ENCODE measurements at places on chromosomes 4 and X.

- H3K27ac ChIP-seq, result no peak overlapping the region
- no peaks in the 10 kb centered on the region for H3K36me3 ChIP-seq
- H3K27me3 ChIP-seq, result no peaks in the 10 kb centered on the region
- no peak overlapping the region for H3K4me3 ChIP-seq
Observed at GRCh38 chr4:122038896-122039295, 87.0 kb upstream of the TRPC3 start.

- H3K27ac ChIP-seq, result no peak overlapping the region
- peaks cover 7% of the 10 kb centered on the region for H3K4me1 ChIP-seq
- no peaks in the 10 kb centered on the region for H3K27me3 ChIP-seq
- DNase-seq, result no peak
- no peaks in the 10 kb centered on the region for H3K36me3 ChIP-seq
Observed at GRCh38 chr4:168811207-168811606, 198.8 kb downstream of the CBR4 start.

DNA sequence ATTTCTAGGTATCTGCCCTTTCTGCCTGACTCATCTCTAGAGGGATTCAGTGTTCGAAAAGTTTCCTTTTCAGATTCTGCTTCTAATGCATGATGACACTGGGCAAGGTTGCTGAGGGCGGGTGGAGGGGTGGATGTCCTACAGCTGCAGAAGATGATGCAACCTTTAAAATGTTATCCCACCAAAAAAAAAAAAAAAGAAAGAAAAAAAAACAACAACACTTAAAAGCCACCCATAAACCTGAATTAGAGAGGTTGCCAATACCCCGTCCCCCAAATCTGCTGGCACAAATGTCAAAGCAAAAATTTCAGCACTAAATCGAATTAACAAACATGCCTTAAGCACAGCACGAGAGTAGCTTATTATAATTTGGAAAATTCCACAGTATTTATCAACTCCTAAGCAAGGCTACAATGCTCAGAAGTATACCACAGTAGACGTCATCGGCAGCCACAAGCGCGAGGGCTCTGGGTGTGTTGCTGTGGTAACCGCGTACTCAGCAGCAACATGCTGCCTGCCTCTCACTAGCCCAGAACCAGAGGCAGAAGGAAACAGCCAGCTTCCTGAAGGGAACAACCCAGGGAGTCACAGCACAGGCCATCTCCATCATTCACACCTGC, 167.5 kb upstream of the MAP3K15 start:
- peaks cover 44% of the 10 kb centered on the region for H3K36me3 ChIP-seq
- no peaks in the 10 kb centered on the region for H3K27me3 ChIP-seq

DNA sequence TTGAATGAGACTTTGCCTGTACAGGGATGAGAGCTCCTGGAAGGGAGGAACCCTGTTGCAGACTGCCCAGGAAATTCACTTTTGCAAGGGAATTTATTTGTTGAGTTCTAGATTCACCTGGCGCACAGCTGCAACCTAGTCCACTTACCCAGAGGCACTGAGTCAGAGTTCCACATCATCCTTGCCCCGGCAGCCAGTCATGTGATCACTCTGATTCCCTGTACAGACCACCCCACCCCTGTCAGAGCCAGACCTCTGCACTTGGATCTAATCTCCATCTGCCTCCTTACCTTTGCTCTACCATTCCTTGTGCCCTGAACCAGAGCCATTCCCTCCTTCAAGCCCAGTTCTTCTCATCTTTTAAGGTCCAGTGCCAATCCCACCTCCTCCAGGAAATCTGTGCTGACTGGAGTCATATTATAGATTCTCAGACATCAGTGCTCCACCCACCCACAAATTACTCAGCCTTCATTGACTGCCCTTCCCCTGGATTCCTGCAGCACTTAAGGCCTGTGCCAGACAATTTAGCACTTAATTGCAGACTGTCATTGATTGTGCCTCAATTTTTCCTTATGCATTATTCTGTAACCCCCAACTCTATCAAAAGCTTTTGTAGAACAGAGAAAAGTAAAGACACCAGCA, 84.1 kb upstream of the MAGEA4 start:
- H3K4me1 ChIP-seq, result no peaks in the 10 kb centered on the region
- no peaks in the 10 kb centered on the region for H3K36me3 ChIP-seq
- H3K27me3 ChIP-seq, result no peaks in the 10 kb centered on the region
- no peak overlapping the region for H3K4me3 ChIP-seq
- H3K27ac ChIP-seq, result no peak overlapping the region

DNA sequence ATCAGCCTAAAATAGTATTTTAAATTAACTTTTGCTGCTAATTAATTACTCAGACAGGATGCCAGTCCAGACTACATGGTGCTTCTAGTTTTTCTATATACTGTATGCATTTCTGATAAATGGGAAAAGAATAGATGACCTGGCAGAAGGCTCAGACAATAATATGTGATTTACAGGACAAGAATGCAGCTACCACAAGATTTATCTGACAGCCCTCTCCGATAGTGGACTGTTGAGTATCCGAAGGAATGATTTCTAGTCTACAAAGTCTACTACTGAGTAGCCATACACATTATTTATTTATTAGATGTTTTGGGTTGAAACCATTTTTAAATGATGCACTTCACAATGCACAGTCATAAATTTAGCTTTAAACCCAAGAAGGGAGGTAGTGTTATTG, 212.8 kb downstream of the MAB21L2 start:
- no peaks in the 10 kb centered on the region for H3K27me3 ChIP-seq
- no peaks in the 10 kb centered on the region for H3K36me3 ChIP-seq
- H3K27ac ChIP-seq, result no peak overlapping the region
- DNase-seq, result no peak
- H3K4me1 ChIP-seq, result no peaks in the 10 kb centered on the region
- H3K4me3 ChIP-seq, result no peak overlapping the region
